ENCODE measurements at places on chromosomes 16 and 17.

DNA sequence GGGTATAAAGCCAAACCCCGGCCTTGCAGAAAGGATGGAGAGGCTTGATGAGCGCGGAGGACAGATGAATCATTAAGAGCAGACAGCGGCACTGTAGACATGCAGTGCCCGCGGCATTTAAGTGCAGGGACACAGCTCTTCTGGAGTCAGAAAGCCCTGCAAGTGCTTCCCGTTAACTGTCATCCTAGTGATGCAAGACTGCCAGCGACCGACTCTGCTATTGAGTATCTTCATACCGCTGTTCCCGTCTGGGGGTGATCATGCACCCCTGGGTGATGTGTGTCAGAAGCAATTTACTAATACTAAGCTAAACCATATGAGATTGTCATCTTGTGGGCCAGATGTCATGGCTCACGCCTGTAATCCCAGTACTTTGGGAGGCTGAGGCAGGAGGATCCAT is 101.0 kb downstream of the ABCC6 start:
- peak; percentile 24 for DNase-seq

DNA sequence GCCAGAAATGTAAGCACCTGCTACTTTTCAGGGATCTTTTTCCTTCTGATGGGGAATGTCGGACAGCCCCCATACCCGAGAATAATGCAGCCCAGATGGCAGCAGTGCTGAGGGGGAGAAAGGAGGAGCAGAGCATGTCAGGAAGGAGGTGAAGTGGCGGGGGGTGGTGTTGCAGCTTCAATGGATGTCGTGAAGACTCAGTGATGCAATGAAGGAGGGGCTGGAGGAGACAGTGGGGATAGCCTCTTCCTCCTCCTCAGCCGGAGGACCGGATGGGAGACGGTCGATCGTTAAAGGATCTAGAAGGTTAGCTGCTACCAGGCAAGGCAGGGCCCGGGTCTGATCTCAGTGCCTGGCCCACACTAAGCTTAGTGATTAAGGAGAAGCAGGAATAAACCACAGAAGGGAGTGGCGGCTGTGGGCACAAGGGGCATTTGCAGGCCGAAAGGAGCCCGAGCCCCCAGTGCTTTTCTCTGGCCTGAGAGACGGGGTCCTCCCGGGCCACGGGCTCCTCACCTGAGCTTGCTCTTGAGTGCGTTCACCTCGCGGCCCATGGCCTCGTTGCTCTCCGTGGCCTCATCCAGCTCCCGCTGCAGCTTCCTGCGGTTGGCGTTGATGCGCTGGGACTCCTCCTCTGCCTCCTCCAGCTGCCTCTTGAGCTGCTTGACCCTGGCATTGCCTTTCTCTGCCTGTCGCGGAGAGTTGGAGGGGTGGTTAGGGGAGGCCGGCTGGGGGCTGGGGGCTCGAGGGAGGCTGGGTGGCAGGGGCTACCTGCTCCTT is 64.5 kb downstream of the NDE1 start:
- DNase-seq, result no peak

- DNase-seq, result no peak
These were observed 5.6 kb upstream of the HSBP1 start for GRCh38 chr16:83802135-83802534.

DNA sequence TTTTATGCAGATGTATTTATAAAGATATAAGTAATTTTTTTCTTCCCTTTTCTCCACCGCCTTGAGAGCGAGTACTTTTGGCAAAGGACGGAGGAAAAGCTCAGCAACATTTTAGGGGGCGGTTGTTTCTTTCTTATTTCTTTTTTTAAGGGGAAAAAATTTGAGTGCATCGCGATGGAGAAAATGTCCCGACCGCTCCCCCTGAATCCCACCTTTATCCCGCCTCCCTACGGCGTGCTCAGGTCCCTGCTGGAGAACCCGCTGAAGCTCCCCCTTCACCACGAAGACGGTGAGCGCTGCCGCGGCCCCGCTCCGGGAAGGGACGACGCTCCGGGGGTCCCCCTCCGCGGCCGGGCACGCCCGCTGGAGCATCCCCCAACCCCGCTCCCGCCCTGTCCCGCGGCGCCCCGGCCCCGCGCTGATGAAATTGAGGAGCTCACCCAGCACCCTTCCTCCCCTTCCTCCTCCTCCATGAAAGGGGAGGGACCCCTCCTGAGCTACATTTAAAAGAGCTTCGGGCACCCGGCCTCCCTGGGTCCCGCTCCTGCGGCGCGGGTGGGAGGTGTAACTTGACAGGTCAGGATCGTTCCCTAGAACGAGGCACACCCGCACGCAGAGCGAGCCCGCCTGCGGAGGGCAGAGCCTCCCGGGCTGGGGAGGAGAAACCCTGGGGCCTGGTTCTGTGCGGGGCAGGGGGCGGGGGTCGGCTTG is 706 bp downstream of the HLF start:
- DNase-seq, result peak; percentile 6

DNA sequence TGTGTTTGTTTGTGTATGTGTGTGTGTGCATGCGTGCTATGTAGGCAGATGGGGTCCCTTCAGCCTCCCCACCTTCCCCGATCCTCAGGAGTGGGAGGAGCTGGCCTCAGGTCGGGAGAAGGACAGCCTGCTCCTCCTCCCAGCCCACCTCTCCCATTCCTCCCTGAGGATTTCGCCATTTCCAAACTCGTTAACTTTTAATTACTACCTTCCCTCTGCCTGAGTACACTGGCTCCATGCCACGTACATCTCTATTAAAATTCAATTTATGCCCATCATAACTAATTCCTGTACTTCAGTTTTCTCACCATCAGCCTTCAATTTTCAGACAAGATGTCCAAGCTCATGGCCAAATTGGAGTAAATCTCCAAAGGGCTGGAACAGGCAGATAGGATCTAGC is 148.6 kb downstream of the SDK2 start:
- no peak for DNase-seq

All from erythroblast (primary cell).